Stimulated activated CD4-positive, alpha-beta T cell treated with anti-CD3 and anti-CD28 coated beads, Interleukin-12 subunit alpha, Interleukin-12 subunit beta, amount 100 ng/mL, for 24 hours (primary cell): ENCODE measurements at places on chromosomes 3 and 15.

- no peak for DNase-seq
Observed at GRCh38 chr3:195542316-195542697, 818 bp downstream of the PPP1R2 start.

- no peak for DNase-seq
Observed at GRCh38 chr15:58145606-58146005, 7.4 kb downstream of the AQP9 start.

- DNase-seq: no peak
Observed at GRCh38 chr15:66940368-66940767, 125.0 kb upstream of the SMAD3 start.

DNA sequence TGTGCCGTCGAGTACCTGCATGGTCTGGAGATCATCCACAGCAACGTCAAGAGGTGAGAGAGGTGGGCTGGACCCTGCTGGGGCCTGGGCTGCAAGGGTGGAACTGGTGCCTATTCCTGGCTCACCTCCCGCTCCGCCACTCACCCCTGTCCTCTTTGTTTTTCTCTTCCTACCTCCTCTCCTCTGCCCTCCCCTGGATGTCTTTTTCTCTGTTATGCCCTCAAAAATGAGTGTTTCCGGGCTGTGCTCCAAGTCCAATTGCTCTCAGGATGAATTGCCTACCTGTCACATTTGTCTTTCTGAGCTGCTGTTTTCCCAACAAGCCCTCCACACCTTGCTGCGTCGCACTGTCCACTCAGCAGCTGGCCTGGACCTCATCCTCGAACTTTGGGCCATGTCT, 28.5 kb upstream of the TATDN2 start:
- DNase-seq: no peak

- DNase-seq: no peak
Observed at GRCh38 chr15:63718590-63719035, 115.1 kb downstream of the HERC1 start.

DNA sequence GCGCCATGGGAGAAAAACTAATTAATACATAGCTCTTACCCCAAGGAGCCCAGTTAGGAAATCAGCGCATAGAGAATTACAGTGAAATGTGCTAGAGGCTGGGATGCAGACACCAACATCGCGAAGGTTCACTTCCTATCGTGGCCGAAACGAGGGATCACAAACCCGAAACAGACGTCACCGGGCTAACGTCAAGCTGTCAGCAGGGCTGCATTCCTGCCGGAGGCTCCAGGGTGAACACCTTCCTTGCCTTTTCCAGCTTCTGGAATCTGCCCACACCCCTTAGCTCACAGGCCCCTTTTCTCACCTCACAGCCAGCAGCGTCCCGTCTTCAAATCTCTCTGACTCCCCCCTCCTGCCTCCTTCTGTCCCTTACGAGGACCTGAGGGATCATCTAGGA, 13.0 kb downstream of the GP5 start:
- DNase-seq: no peak

- DNase-seq: no peak
Observed at GRCh38 chr3:123816673-123817207, 67.4 kb downstream of the MYLK start.

- DNase-seq: no peak
Observed at GRCh38 chr15:33310481-33311311, at the start of gene RYR3. Gene RYR3, plus strand, starts transcription at chr15:33310967. Its CDS starts 79 bp downstream, at chr15:33311046.

DNA sequence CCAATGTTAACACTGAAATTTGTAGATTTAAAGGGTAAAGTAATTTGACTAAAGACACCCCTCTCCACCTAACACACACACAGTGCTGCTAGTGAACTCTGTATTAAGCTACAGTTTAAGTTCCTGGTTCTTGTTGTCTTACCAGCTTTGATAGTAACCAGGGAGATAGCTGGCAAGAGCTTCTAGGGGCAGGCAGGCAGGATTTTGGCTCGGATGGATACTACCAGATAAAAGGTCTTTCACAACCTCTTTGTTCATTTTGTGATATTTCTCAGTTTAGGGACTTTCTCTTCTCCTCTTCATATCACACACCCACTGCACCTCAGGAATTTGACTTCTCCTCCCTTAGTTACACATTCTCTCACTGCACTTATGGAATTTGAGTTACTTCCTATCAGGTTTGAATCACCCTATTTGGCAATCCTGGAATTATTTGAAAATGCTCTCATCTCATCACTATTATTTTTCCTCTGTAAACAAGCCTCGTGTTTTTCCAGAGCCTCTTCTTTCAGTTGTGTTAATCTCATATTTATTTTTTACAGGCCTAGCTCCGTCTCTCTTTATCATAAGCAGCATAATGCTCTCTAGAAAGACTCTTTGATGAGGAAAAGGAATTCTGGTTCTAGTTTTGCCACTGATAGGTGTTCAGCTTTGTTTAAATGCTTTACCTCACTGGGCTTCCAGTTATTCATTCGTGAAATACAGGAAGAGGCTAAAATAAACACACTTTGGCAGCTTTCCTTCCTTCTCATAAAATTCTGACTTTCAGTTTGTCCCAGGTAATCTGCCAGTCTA, 23.0 kb upstream of the CLDN1 start:
- DNase-seq: no peak

DNA sequence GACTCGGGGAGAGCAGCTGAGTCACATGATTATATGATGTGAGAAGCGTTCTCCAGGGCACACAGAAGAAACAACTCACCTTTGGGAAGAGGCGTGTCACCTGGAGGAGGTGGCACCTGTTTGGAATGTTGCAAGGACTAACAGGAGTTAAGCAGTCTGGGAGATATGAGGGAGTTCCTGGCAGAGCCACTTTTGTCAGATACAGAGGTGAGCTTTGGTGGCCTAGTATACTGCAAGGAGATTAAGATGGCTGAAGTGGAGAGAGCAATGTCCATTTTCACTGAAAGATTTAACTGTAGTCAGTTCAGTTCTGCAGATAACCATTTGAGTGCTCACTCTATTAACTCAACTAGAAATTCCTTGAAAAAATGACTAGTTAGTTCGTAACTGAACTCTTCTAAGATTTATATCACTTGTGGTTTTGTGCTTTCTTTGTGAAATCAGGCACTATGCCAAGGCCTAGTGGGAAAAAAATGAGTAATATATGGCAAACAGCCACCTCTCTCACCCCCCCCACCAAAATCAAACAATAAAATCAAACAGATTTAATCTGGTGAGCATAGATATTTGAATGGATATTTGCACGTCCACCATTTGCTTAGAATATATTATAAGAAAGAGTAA, 61.3 kb downstream of the CRYBG3 start:
- DNase-seq: no peak

- DNase-seq: no peak
Observed at GRCh38 chr3:173044998-173045397, 96.0 kb downstream of the SPATA16 start.

DNA sequence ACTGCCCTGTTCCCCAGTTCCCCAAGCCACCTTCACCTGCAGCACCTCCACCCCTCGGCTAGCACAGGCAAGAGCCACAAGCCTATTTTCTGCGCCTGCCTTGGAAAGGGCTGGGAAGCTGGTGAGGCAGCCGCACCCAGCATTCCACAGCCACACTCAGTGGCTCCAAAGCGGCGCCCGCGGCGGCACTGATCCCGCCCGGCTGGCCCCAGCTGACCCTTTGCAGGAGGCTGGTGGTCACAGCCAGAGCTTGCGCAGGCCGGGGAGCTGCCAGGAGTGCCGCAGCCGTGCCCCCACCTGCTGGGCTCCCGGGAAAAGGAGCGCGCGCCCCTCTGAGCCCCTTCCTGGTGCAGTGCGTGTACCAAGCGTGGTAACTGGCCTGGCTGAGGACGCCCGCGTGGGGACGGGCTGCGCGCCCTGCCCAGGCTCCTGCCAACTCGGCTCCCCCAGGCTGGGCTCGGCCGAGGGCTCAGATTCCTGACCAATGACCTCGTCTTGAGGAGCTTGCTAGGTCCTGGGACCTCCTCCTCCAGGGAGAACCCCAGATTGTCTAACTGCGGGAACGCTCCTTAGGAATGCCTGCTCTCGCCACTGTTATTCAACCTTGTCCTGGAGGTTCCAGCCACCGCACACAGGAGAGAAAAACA, 13.3 kb downstream of the GRAMD2A start:
- no peak for DNase-seq

GRCh38 chr3:25655659-25656058, 9.0 kb downstream of the TOP2B start:
- no peak for DNase-seq

GRCh38 chr3:23971684-23972083, 26.6 kb downstream of the NR1D2 start:
- DNase-seq: no peak

DNA sequence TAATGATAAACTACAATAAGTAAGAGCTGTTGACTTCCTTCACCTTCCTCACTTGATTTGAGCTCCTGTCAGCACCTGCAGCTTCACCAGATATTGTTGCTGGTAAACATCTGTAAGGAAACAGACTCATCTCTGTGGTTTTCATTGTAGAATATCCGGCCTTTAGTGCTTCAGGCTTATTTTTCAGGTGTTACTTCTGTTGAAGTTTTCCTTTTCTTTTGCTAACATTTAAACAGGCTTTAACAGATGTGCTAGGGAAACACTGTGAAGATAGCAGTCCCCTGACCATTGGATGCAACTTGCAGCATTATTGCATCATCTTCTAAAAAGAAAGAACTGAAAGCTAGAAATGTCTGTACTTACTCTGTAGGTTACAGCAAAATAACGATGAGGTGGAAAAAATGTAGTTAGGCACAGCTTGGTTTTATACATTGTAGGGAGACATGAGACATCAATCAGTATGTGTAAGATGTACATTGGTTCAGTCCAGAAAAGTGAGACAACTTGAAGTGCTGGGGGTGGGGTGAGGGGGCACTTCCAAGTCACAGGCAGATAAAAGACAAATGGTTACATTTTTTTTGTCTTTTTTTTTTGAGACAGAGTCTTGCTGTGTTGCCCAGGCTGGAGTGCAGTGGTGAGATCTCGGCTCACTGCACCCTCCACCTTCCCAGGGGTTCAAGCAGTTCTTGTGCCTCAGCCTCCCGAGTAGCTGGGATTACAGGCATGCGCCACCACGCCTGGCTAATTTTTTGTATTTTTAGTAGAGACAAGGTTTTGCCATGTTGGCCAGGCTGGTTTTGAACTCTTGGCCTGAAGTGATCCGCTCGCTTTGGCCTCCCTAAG, 10.2 kb downstream of the EDEM1 start:
- no peak for DNase-seq

- DNase-seq: no peak
Observed at GRCh38 chr15:77402740-77403379, 17.0 kb downstream of the PEAK1 start.

DNA sequence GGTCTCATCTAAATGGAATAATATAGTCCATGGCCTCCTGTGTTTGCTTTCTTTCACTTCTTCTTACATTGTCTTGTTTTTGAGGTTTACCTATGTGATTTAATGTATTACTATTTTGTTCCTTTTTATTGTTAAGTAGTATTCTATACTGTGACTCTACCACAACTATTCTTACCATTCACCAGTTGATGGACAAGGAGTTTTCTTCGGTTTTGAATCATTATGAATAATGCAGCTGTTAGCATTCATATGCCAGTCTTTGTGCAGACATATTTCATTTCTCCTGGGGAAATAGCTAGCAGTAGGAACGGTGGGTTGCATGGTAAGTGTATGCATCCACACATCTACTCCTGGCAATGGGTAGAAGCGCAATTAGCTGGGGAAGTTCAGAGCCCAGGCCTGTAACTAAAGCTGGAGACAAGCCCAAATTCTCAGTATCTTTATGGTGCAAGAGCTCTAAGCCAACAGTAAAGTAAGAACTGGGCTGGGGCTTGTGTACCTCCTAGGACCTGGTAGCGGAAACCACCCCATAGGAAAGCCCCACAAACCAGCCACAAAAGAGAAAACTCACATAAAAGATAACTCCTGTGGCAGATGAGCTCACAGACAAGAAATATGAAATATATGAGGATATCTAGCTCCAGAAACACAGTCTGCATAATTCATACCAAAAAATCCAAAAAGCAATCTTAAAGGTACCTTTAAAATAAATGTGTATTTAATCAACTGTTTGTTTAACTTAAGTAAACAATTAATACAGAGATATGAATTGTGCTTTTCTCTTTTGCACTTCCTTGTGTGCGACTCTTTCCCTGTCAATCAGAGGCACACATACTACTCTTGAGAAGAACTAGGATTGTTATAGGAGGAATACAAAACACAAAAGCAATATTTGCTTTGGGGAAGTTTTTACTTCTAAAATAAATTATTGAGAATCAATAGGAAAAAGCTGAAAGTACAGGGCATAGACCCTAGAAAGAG, 2.7 kb upstream of the CSTA start:
- no peak for DNase-seq

DNA sequence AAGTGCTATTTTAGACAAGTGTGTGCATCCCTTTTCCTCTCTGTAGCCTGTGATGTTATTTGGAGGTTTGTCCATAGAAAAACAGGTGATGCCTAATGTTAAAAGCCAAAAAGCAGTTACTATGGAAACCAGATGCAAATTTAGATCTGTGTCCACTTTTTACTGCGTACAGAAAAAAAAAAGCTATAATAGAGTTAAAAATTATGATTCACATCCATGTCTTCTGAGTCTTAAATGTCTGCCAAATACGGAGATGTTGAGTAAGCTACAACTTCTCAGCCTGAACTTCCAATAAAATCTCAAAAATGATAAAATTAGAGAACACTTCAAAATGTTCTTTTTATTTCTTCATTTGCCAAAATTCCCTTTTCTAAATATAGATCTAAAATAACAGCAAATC, 74.2 kb upstream of the GAP43 start:
- no peak for DNase-seq

DNA sequence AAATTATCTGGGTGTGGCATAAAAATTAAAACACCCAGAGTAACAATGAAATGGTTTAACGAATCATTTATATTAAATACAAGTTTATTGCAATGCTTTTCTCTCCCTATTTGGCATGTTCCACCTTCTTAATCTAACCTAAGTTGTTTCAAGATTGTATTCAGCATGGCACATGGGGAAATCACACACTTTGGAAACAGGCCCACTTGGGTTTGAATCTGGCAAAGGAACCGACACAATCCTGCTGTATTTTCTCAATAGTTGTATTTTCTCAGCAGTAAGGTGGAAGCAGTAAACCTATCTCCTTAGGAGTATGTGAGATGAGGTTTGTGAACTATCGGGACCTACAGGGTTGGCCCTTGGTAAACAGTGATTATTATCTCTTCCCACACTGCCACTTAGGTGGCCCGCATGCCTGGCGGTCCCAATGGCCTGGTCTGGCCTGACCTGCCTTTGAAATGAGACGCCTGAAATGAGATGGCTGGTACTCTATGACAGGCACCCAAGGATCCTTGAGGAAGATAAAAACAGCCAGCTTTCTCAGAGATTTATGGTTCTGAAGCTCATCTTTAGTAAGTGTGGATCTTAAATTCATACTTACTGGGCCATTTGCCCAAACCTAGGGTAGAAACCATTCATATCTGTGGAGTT, 45.3 kb upstream of the VILL start:
- DNase-seq: no peak

- no peak for DNase-seq
Observed at GRCh38 chr15:69696946-69697345, 244.3 kb downstream of the RPLP1 start.

- no peak for DNase-seq
Observed at GRCh38 chr15:40428185-40428584, 12.6 kb upstream of the BAHD1 start.
